ENCODE measurements at places on chromosomes 7 and 10.

- DNase-seq: no peak
Observed at GRCh38 chr10:100020142-100020885, 10.6 kb upstream of the DNMBP start.

GRCh38 chr10:70910486-70911341, 22.3 kb upstream of the PCBD1 start:
- no peak for DNase-seq

DNA sequence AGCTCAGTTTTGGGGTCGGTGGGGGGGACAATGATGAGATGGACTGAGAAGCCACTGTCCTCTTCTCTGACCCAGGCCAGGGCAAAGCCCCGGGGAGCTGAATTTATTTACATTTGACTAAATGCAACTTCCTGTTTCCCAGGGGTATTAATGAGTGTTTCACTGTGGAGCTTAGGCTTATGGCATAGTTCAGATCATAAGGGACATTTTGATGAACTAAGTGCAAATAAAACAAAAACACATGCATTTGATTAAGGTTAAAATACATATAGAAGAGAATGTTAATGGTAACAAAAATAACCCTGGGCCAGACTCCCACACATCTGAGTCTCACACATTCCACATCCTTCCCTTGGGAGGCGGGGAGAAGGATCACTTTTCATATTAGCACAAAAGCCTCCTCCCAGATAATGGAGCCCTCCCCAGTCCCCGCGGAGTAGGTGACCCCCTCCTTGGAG, 320.6 kb downstream of the FRMD4A start:
- no peak for DNase-seq

DNA sequence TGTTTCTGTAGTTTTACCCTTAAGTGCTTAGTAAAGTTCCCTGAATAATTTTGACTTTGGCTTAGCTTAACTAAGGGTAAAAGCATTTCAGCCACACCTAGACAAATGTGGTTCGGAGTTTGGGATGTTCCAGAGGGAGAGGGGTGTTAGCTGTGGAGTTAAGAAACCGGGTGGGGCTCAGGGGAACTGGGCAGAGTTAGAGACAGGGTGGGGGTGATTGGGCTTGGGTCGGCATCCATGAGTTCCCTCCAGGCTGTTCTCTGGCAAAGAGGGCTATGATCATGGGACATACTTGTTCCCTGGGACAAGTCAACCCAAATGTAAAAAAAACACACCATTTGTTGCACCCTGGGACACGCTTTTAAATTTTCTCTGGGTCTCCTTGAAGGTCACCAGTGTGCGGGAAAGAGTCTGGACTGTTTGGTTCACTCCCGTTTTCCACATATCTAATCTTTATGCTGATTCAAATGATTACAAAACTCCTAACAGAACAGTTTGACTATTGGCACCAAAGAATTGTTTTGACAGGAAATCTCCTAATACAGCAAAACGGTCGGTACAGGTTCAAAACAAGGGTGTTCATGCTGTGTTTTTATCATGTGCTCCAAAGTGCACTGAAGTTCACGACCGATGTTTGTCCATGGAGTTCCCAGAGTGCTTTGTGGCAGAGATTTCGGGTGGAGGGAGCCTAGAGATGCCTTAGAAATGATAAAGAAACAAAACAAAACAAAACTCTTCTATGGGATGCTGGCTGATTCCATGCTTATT, 56.5 kb downstream of the PLXDC2 start:
- no peak for DNase-seq

DNA sequence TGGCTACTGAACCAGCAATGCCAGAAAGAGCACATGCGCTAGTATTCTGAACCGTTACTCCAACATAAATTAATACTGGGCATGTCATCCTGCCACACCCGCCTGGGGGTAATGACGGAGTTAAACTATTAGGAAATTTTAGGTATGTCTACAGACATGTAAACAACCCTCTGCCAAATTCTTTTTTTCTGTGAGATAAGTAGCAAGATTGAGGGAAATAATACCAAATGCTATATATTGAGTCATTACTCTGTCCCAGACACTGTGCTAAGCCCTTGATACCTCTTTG, 7.4 kb downstream of the LSMEM1 start:
- DNase-seq: no peak

DNA sequence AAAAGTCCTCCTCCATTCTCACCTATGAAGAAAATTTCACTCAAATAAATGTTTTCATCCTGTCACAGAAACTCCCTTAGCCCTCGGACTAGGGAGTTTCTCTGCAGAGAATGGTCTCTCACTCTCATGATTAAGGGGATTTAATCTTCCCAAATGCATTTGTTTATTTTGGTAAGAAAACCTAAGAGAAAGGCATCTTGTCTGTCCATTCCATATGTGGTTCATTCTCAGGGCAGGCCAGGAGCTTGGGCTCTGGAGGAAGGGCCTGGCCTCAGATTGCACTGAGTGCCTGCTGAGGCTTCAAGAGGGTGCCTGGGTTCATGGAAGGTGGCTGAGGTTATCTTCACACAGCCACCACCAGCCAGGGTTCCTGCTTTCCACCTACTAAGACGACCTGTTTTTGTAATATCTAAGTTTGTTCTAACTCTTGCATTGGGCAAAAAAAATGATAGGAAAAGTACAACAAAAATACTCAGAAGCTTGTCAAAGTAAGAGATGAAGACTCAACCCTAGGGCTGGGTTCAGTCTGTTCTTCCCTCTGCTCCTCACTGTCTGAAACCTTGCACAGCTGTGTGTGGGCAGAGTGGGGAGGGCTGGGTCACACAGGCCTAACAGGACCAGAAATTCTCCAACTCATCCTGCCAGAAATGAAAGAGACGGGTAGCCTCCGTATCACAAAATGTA, 186.7 kb downstream of the CXCL12 start:
- DNase-seq: no peak

DNA sequence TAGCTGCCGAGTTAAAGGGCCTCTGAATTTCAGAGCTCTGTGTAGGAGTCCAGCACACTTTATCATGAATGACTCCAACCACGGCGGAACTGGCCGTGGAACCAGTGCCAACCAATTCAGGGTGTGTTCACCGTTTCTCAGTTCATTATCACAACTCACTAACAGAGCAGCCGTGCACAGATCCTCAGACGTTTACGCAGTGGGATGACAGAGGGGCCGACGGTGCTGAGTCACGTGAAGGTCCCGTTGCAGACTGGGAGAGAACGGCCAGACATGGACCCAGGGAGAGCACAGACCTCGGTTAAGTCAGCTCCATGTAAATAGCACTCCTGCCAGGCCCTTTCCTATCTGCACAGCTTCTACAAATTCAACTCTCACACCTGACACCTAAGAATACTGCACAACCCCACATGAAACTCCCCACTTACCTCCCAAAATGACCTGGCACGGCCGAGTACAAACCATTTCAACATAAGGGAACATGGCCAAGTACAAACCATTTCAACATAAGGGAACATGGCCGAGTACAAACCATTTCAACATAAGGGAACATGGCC, 95.5 kb downstream of the DIP2C start:
- DNase-seq: no peak

GRCh38 chr7:3453398-3453797, 152.3 kb downstream of the SDK1 start:
- DNase-seq: no peak

DNA sequence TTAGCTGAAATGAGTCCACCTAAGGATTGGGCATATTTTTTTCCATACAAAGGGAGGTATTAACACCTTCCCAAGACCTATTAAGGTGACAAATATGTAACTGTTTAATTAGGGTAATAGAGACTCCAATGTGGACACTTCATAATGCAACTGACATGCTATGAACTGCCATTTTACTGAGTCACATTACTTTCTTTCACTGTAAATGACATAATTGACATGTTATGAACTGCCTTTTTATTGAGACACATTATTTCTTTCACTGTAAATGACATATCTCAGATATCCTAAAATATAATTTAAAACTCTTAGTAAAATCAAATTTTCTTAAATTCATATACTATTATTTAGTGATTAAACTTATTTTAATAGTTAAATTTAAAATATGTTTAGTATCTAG, 528.8 kb upstream of the PCDH15 start:
- DNase-seq: no peak

- DNase-seq: no peak
Observed at GRCh38 chr7:67380326-67380725, 383.7 kb downstream of the TYW1 start.

DNA sequence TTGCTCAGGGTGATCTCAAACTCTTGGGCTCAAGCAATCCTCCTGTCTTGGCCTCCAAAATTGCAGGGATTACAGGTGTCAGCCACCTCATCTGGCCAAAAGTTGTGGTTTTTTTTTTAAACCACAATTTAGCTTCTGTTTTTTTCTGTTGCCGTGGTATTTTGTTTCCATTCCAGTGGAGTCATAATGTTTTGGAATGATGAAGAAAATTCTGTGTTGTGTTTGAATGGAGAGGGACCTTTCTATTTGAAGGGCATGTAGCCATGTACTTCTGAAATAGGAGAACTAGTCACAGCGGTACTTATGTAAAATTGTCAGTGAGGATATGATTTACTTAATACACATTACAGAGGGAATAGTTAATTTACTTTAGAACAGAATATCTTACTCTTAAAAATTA, 201.3 kb downstream of the ARL4A start:
- DNase-seq: no peak

GRCh38 chr10:122974023-122974422, 6.2 kb upstream of the PSTK start:
- DNase-seq: no peak

DNA sequence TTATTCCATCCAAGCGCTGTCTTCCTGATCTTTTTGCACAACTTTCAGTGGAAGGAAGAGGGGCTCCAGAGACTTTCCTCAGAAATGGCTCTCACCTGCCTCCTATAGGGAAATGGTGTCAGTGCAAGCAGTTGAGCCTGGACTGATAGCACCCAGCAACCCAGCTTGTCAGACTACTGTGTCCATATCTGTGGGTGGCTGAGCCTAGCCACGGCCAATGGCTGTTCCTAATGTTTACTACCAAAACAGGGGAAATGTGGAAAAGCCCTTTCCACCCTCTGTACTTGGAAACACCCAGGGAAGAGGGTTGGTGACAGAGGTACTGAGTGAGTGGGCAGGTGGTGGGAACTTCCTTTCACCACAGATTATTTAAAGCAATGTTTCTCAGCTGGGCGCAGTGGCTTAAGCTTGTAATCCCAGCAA, 4.3 kb upstream of the YKT6 start:
- DNase-seq: no peak

DNA sequence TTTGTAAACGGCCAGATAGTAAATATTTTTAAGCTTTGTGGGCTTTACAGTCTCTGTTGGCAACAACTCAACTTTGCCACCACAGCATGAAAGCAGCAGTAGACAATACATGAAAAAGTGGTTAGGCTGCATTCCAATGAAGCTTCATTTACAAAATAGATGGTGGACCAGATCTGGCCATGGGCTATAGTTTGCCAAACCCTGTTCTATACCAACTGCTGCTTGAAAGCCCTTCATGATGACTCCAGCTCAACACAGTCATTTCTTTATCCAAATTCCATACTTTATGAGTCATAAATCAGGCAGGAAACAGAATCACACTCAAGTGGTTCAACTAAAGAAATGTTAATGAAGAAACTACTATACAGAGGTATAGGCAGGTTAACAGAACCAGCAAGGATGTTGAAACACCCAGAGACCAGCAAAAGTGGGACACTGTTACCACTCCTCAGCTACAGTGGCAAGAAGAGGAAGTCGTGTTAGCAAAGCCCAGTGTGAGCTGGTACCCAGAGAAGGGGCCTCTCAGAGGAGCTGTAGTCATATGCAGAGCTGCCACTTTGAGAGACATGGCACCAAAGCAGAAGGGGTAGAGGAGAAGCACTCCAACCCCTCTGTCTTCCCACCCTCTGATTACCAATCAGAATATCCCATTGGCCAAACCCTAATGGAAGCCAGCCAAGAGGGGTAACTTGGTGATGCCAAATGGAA, 72.5 kb downstream of the PRLHR start:
- DNase-seq: no peak

GRCh38 chr7:9608560-9608959, 1175.2 kb downstream of the NXPH1 start:
- no peak for DNase-seq

Measured in effector CD8-positive, alpha-beta T cell (primary cell).